Peyer's patch (tissue), 4 donors: ENCODE measurements at places on chromosomes 5 and 9. TPM values are rescaled to one million over a fixed set of nuclear protein-coding genes. Genes with fewer than 3 reads are reported as not detected.

IL33 gene
- total RNA-seq = 7.6 TPM

PITX1 gene
- total RNA-seq = 2.5 TPM

PCDHA11 gene
- total RNA-seq = 0.53 TPM

SLC45A2 gene
- not detected for total RNA-seq

TLX3 gene
- total RNA-seq = not detected

GRXCR2 gene
- not detected for total RNA-seq

DNA sequence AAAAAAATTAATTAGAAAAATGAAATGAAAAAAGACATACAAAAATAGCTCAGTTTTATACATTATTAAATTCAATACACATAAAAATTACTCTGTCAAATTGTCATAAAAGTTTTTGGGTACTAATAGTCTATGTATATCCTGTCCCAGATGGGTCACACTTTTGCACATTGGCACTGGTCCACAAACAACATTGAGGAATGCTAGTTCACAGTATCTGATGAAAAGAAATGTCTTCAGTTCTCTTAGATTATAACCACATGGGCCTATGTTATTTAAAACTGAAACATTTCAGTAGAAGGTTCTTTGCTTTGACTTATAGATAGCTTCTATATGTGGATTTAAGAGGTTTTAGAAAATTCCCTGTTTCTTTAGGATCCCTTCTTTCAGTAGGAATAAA is 39.8 kb downstream of the LNPEP start:
- DNase-seq = no peak

DNA sequence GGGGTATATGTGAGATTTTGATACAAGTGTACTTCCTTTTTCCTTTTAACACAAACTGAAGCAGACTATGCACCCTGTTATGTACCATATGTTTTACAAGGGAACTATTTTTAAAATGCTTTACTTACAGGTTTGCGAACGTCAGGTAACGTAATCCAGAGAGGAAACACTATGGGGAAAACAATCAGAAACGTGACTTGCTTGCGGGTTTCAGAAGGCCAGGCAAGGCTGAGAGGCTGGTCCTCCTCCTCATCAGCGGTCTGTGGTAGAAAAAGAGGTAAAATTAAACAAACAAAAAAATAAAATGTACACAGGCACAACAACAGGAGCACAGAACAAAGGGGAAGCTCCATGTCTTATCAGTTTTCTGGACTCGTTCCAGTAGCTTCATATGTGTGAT is 141.2 kb downstream of the ACER2 start:
- DNase-seq = no peak

- no peak for DNase-seq
These were observed 52.2 kb upstream of the DAB2IP start for GRCh38 chr9:121598965-121599871.

- DNase-seq = peak; percentile 67
These were observed 22.8 kb upstream of the ZNF618 start for GRCh38 chr9:113853333-113853732.

DNA sequence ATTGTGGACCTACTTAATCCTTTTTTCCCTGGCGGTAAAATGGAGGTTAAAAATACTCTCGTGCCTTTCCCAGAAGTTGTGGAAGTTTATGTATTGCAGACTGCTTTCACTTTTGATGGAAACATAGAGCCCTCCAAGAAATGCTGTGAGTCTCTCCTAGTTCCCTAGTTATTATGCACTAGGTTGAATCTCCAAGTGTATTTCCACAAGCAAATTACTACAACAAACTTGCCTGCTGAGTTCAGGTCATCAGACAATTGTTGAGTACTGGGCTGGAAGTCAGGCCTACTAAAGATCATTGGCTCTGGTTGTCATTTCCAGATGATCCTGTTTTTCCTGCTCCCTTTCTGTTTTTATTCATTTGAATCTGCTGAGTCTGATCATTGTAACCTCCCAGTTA is 104.1 kb downstream of the CD180 start:
- DNase-seq = no peak

DNA sequence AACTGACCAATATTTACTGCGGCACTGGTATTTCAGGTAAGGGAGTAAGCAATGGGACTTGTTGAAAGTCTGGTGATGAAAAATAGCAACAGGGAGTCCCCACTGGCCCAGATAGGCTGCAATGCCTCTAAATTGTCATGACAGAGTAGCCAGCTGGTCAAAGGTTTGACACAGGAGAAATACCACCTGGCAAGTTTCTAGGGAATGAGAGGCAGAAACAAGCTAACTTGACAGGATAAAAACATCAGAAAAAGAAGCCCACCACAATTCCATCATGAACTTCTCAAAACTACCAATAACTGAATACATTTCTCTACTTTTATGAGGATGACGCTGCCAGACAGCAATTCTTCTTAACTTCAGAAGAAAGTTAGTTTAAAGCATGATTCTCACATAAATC is 99.8 kb downstream of the STRBP start:
- DNase-seq = no peak
